ENCODE measurements at places on chromosomes 3 and 15. TPM values are rescaled to one million over a fixed set of nuclear protein-coding genes. Genes with fewer than 3 reads are reported as not detected.

DNA sequence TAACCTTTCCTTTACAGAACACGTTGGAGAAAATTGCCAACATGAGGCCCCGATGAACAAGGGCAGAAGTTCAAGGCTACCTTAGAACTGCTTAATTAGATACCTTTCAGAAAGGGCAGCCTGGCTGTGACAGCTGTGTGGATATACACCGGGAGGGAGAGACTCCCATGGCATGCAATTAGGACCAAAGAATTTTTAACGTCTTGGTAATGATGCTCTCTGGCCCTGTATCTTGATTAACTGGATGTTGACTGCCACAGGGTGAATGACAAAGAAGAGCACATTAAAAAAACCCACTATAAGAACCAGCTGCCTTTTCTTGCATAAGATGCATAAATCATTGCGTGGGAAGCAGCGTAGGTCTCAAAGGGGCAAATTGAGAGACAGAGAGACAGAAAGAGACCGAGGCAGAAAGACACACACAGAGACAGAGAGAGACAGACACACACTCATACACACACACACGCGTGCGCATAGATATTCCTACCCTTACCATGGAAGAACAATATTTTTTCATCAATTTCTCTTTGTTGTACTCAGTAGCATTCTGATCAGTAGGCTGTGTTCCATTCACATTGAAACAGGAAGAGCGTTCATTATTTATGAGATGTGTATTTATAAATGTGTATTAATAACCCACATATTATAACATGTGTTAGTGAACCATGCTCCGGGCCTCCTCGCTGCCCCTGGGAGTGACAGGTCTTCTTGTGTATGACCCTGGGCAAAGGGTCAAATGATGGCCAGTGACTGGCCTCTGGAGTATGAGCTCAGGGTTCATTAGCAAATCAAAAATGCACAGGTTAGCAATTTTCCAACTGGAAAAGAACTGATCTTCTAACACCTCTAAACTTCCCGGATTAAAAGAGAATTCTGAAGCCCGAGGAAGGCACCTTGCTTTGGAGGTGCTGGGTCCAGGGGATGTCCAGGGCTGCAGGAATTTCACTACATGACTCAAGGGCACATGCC, 118.8 kb downstream of the NSMCE3 start:
- no peak overlapping the region for H3K27ac ChIP-seq
- DNase-seq = no peak
- no peaks in the 10 kb centered on the region for H3K36me3 ChIP-seq
- no peaks in the 10 kb centered on the region for H3K4me1 ChIP-seq
- H3K27me3 ChIP-seq = peaks cover 15% of the 10 kb centered on the region

DNA sequence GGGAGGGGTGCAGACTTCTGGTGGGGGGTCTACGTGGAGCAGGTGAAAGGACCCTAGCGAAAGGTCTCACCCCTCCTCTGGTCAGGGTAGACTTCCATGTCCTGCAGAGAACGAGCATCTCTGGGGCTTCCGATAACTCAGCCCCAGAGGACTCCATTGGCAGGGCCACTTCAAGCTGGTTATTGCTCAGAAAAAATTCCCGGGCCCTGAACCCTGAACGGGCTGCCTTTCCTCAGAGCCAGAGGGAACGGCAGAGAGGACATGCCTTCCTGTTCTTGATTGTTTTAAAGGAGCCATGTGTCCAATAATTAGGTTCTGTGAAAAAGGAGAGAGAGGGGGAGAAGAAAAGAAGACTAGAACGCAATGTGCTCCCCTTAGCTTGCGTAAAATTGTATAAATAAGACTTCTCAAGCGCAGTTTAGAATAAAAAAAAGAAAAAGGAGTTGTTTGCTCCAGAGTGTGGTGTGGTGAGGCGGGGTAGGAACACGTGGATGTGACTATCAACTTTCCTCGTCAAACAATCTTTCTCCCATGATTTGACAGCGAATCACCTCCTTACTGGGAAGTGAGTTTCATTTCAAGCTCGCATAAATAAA, 193.4 kb upstream of the UBE2E1 start:
- DNase-seq = no peak
- H3K4me3 ChIP-seq = no peak overlapping the region
- H3K36me3 ChIP-seq = no peaks in the 10 kb centered on the region

PLAAT1 gene
- not detected for total RNA-seq

- no peak overlapping the region for H3K4me3 ChIP-seq
- H3K27me3 ChIP-seq = no peaks in the 10 kb centered on the region
- no peak for DNase-seq
- no peaks in the 10 kb centered on the region for H3K4me1 ChIP-seq
- H3K36me3 ChIP-seq = no peaks in the 10 kb centered on the region
Observed at GRCh38 chr15:87712211-87712610, 544.3 kb downstream of the NTRK3 start.

- H3K27ac ChIP-seq = no peak overlapping the region
- no peaks in the 10 kb centered on the region for H3K4me1 ChIP-seq
- H3K36me3 ChIP-seq = peaks cover 8% of the 10 kb centered on the region
- H3K4me3 ChIP-seq = no peak overlapping the region
- peaks cover 36% of the 10 kb centered on the region for H3K27me3 ChIP-seq
- DNase-seq = no peak
Observed at GRCh38 chr3:194285024-194285849, 65.9 kb downstream of the CPN2 start.

SLC12A1 gene
- not detected for total RNA-seq

GRCh38 chr15:100520132-100520921, 8.4 kb downstream of the CERS3 start:
- no peak for DNase-seq
- no peak overlapping the region for H3K4me3 ChIP-seq
- no peaks in the 10 kb centered on the region for H3K27me3 ChIP-seq
- no peaks in the 10 kb centered on the region for H3K36me3 ChIP-seq
- peaks cover 15% of the 10 kb centered on the region for H3K4me1 ChIP-seq

GRCh38 chr3:25380222-25380739, 47.8 kb upstream of the RARB start:
- no peaks in the 10 kb centered on the region for H3K4me1 ChIP-seq
- H3K27me3 ChIP-seq = no peaks in the 10 kb centered on the region
- H3K4me3 ChIP-seq = no peak overlapping the region
- no peaks in the 10 kb centered on the region for H3K36me3 ChIP-seq
- no peak for DNase-seq

LYZL4 gene
- total RNA-seq = not detected

LRRC31 gene
- total RNA-seq = not detected

PAQR9 gene
- total RNA-seq = not detected

DNA sequence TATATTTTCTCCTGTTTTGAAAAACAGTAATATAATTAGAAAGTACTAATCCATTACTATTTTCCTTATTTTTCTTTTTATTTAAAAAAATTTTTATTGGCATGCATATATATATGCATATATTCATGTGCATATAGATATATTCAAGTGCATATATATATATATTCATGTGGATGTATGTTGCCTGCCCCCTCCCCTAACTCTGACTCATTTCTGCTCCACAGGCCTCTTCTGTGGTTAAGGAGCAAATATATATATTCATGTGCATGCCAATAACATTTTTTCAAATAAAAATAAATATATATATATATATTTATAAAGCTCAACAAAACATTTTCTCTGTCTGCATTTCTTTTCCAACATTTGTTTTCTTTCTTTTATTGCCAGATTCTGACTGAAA, 13.6 kb upstream of the CORO2B start:
- H3K27ac ChIP-seq = no peak overlapping the region
- no peaks in the 10 kb centered on the region for H3K36me3 ChIP-seq
- no peak overlapping the region for H3K4me3 ChIP-seq
- H3K4me1 ChIP-seq = peaks cover 4% of the 10 kb centered on the region
- DNase-seq = no peak

DNA sequence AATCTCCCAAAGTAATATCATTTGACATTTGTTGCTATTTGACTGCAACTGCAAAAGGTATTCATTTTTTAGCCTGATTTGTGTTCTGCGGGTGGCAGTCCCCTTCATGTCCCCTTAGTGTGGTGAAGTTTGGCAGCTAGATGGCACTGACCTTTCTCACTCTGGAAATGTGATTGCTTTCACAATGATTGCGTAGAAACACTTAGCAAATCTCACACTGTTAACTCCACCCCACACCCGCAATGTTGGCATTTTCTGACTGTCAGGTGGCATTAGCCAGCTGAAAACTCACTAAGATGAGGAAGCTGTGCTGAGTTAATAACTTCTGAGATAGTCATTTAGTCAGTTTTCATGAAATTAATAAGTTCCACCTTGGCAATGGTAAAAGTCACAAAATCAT, 76.9 kb downstream of the TRIM69 start:
- no peak overlapping the region for H3K27ac ChIP-seq
- no peak overlapping the region for H3K4me3 ChIP-seq
- H3K27me3 ChIP-seq = peaks cover 16% of the 10 kb centered on the region
- H3K36me3 ChIP-seq = no peaks in the 10 kb centered on the region
- H3K4me1 ChIP-seq = no peaks in the 10 kb centered on the region

- peak overlapping the region; percentile 87 for H3K4me3 ChIP-seq
- no peaks in the 10 kb centered on the region for H3K27me3 ChIP-seq
- H3K36me3 ChIP-seq = peaks cover 30% of the 10 kb centered on the region
- peak overlapping the region; percentile 91 for H3K27ac ChIP-seq
- DNase-seq = no peak
Observed at GRCh38 chr15:92881211-92881754, 18.8 kb upstream of the CHD2 start.

P2RY13 gene
- total RNA-seq = not detected

DNA sequence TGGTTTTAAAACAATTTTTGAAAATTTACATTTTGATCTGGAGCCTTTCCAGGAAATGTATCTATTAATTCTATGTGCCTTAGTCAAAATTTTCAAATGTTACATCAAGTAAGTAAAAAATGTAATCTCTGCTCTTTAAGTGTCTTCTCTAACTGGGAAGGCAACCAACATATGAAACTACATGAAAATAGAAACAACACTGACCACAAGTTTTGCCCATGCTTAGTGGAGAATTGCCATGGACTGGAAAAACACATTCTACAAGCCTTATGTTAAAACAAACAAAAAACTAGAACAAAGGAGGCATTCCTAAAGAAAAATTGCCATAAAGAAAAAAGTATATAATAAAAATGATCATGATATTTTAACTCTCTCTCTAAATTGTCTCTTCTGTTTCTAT, 75.9 kb upstream of the SPRED1 start:
- peaks cover 31% of the 10 kb centered on the region for H3K27me3 ChIP-seq
- H3K36me3 ChIP-seq = no peaks in the 10 kb centered on the region
- no peak overlapping the region for H3K27ac ChIP-seq
- no peak overlapping the region for H3K4me3 ChIP-seq

TERC gene
- 1.9 TPM for total RNA-seq

SNX33 gene
- total RNA-seq = 1.8 TPM

- no peak for DNase-seq
- H3K4me3 ChIP-seq = no peak overlapping the region
- no peak overlapping the region for H3K27ac ChIP-seq
- H3K4me1 ChIP-seq = no peaks in the 10 kb centered on the region
- H3K27me3 ChIP-seq = no peaks in the 10 kb centered on the region
- no peaks in the 10 kb centered on the region for H3K36me3 ChIP-seq
Observed at GRCh38 chr3:83956431-83956830, 1002.4 kb upstream of the CADM2 start.

- no peak overlapping the region for H3K4me3 ChIP-seq
- peaks cover 6% of the 10 kb centered on the region for H3K36me3 ChIP-seq
- DNase-seq = no peak
- no peak overlapping the region for H3K27ac ChIP-seq
- H3K4me1 ChIP-seq = no peaks in the 10 kb centered on the region
- H3K27me3 ChIP-seq = peaks cover 1% of the 10 kb centered on the region
Observed at GRCh38 chr3:112871735-112872134, 25.1 kb upstream of the CD200R1L start.

KLHL18 gene
- 19.4 TPM for total RNA-seq

DNA sequence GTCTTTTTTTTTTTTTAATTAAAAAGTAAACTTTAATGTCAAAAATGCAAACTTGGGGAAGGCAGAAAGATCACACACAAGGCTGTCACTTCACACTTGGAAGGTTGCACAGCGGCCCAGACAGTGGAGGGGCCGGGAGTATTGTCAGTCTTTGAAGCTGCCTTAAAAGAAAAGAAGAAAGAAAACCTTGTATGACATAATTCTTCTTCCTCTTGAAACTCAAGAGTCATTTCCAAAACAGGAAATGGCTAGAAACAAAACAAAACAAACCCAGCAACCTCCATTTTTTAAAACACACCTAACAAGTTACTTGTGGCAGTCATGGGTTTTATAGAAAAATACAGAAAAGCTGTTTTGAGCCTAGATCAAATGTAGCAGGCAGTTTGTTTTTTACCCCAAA, 68.1 kb upstream of the MAGI1 start:
- H3K36me3 ChIP-seq = no peaks in the 10 kb centered on the region
- H3K27ac ChIP-seq = no peak overlapping the region
- peaks cover 2% of the 10 kb centered on the region for H3K4me1 ChIP-seq
- no peak for DNase-seq

- no peaks in the 10 kb centered on the region for H3K36me3 ChIP-seq
- H3K27ac ChIP-seq = no peak overlapping the region
- H3K4me1 ChIP-seq = no peaks in the 10 kb centered on the region
- H3K27me3 ChIP-seq = no peaks in the 10 kb centered on the region
- H3K4me3 ChIP-seq = no peak overlapping the region
- DNase-seq = peak; percentile 52
Observed at GRCh38 chr3:85576091-85576690, 617.4 kb downstream of the CADM2 start.
